ENCODE measurements at places on chromosomes 12 and 14. TPM values are rescaled to one million over a fixed set of nuclear protein-coding genes. Genes with fewer than 3 reads are reported as not detected.

GRCh38 chr12:46208370-46208769, 60.5 kb downstream of the SLC38A1 start:
- no peak for DNase-seq

GRCh38 chr12:70383484-70383883, 17.4 kb downstream of the KCNMB4 start:
- no peak for DNase-seq

- DNase-seq: no peak
Observed at GRCh38 chr14:51059032-51059431, 35.9 kb downstream of the TRIM9 start.

DNA sequence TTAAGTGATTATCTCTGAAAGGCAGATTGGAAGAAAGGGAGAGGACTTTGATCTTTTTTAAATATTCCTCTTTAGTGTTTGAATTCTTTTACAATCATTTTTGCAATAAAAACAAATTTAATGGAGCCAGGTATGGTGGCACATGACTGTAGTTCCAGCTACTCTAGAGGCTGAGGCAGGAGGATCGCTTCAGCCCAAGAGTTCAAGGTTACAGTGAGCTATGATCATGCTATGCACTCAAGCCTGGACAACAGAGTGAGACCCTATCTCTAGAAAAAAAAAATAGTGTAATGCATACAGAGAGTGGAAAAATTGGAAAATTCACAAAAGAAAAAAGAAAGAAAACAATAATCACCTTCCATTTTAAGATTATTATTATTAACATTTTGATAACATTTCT, 15.2 kb upstream of the HECTD1 start:
- no peak for DNase-seq

DNA sequence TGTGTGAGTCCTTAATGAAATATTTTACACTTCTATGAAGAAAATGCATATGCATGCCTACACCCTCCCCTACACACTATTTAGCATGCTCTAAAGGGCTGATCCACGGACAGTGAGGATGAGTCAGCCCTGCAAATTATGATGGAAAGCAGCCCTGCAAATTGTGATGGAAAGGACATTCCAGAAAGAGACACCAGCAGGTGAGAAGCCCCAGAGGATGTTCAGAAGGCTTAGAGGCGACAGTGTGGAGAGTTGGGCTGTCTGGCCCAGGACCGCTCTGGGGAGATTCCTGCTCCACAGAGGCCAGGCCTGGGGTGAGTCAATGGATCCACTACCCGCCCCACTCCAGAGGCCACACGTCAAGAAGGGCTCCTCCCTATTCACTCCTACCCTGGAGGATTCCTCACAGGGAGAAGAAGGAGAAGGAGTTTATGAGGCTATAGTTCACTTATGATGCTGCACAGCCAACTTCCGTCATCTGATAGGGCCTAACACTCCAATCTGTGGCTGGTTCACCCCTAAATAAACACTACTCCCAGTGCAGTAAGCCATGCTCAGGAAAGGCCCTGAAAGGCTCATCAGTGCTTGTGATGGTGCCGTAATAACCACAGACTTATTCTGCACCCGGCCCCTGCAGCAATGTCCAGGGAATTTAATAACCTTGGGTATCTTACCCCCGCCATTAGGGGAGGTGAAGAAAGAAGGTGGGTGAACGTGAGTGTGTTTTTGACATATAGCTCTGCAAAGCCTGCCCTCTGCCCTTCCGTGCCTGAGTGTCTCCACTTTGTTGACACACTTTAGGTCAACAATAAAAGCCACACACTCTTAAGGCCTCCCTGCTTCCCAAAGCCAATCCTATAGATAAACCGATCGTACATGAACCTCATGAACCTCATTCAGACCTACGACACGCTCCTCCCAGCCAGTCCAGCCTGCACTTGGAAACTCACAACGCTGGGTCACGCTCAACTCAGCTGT, 46.4 kb downstream of the CLMN start:
- DNase-seq: no peak

DNA sequence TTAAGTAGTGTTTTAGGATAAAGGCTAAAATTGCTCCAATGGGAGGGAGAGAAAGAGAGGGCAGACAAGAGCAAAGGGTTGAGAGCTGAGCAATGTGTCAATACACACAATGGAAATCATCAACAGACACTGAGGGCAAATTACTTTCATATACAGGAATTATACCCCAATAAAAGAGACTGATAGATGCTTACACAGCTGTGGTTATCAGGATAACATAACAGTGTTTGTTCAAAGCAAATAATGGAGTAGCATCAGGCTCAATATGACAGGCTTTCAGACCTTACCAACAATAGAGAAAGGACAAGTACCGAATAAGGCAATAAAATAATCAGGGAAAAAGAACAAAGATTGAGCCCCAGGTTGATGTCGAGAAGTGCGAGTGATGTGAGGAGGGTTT, 53.4 kb upstream of the DIO2 start:
- DNase-seq: no peak

GRCh38 chr12:65586796-65587195, 237.5 kb upstream of the HMGA2 start:
- no peak for DNase-seq

GRCh38 chr12:106282457-106283097, 20.0 kb upstream of the TCP11L2 start:
- DNase-seq: peak; percentile 32

- peak; percentile 37 for DNase-seq
Observed at GRCh38 chr12:56029666-56030293, 8.9 kb downstream of the IKZF4 start.

DNA sequence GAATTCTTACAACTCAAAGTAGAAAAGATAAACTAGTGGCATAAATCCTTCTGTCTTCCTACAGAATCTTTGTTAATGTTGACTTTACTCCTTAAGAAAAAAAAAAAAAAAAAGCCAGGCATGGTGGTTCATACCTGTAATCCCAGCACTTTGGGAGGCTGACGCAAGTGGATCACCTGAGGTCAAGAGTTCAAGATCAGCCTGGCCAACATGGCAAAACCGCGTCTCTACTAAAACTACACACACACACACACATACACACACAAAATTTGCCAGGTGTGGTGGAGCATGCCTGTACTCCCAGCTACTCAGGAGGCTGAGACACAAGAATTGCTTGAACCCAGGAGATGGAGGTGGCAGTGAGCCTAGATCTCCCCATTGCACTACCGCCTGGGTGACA, 17.7 kb upstream of the SPTSSA start:
- DNase-seq: no peak

- no peak for DNase-seq
Observed at GRCh38 chr14:23319746-23320583, 1.3 kb upstream of the PABPN1 start.

GRCh38 chr12:42208574-42208973, 29.5 kb downstream of the YAF2 start:
- DNase-seq: no peak

GRCh38 chr14:92581966-92582566, 68.5 kb downstream of the RIN3 start:
- no peak for DNase-seq

GRCh38 chr12:25456474-25456873, 96.6 kb downstream of the LMNTD1 start:
- no peak for DNase-seq

- DNase-seq: no peak
Observed at GRCh38 chr12:109440851-109441490, 36.1 kb downstream of the KCTD10 start.

DNA sequence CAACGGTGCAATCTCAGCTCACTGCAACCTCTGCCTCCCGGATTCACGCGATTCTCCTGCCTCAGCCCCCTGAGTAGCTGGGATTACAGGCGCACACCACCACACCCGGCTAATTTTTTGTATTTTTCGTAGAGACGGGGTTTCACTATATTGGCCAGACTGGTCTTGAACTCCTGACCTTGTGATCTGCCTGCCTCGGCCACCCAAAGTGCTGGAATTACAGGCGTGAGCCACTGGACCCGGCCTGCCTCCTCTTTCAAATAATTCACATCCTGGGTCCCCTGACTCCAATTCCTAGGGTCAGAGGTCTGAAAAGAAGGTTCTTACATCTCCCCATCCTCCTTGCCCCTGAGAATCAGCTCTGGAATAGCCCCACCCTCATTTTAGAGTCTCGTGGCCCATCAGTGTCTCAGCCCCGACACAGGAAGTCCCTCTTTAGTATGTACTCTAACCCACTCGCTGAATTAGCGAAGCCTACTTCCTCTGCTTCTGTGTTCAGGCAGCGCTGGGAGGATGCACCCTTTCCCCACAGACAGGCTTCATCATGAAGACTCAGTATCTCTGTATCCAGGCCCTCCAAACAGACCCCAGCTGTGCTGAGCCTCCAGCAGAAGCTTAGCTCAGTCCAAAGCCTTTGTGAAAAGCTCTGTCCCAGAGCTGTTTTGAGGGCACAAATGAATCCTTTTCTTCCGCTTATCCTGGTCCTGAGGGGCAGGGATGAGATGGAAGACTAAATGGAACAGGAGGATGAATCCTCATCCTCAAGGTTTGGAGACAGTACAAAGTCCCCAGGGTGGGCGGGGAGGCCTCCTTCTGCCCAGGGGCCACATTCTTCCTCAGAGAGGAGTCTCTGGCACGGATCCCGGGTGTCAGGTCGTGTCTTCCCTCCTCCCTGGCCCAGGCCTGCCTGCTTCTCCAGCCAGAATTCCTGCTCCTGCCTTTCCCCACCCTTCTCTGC, 3.5 kb downstream of the LPAR5 start:
- no peak for DNase-seq

GRCh38 chr12:32756476-32757066, 874 bp upstream of the YARS2 start:
- DNase-seq: no peak

DNA sequence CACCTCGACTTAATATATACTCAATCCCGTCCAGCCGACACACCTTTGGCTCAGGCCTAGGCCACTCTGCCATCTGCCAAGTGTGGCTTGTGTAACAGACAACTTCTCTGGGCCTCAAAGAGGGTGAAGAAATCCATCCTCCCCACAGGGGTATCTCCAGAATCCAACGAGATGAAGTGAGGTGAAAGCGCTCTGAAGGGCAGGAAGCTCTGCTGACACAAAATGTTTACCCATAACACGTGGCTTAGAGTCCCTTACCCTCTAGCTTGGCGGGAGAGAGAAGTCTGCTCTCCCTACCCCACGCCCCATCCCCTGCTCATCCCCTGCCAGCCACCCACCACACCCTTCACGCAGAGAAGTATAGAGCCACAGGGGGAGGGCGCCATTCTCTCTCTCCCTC, 13.0 kb downstream of the ZBTB39 start:
- no peak for DNase-seq

- DNase-seq: no peak
Observed at GRCh38 chr14:104245723-104246122, 107.3 kb downstream of the KIF26A start.

Gene ATN1
- total RNA-seq: 10.8 TPM

Gene MYO1A
- total RNA-seq: not detected

Gene NOVA1
- 16.8 TPM for total RNA-seq

Gene PTPRR
- 43.3 TPM for total RNA-seq

Gene PPP1R3E
- 3.3 TPM for total RNA-seq

Gene ABCD2
- 2.2 TPM for total RNA-seq
